ENCODE measurements at places on chromosomes 13 and 19.
A peak's percentile ranks its signal among the peaks of the same experiment; 100 is the strongest.

- no peak for DNase-seq
Observed at GRCh38 chr13:99528547-99528946, 27.3 kb downstream of the TM9SF2 start.

- DNase-seq, result no peak
Observed at GRCh38 chr13:51524829-51525566, 59.3 kb upstream of the WDFY2 start.

DNA sequence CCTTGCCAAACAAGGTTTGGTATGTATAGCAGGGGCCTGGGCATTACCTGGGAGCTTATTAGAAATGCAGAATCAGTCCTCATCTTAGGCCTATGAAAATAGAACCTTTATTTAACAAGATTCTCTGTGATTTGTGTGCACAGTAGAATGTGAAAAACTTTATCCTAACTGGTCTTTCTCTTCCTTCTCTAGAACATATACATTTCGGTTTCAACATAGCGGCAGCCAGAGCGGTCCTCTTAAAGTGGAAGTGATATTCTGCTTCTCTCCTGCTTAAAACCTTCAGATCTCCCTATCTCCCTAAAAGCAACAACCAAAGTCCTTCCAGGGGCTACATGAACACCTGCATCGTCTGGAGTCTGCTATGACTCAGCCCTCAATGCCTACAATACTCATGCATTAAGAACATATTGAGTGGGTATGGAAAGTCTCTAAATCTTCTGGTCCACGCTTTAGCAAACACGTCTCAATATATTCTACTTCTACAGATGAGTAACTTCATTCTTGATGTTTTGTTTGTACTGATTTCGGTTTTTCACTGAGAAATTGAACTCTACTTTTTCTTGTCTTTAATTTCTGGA, 84.5 kb downstream of the SPRY2 start:
- no peak for DNase-seq

- no peak for DNase-seq
Observed at GRCh38 chr19:55690109-55690768, 15.2 kb downstream of the EPN1 start.

DNA sequence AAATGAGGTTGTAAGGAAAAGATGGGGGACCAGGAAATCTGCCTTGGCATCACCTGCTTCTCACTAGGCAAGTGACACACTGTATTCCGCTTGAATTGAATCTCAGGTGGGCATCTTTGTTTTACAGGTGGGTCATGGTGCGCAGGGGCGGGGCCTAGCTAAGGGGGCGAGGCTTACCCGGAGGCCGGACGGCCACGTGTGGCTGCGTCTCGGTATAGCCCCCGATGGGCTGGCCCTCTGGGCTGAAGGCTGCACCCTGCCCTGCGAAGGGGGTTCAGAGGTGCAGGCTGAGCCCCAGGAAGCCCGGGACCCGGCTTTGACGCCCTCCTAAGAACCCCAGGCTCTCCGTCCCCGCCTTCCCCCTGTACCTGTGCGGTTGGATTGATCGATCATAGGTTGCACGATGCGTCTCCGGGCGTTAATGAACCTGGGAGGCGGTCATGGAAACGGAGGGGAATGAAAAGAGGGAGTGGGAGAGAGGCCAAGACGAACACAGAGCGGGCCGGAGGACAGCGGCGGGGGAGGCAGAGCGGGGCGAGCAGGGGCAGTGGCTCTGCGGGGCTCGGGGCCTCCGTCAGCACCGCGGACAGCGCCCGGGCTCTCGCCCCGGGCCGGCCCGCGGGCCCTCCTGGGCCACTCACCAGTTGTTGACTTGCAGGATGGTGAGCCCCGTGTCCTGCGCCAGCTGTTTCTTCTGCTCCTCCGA, 12.5 kb downstream of the MEIS3 start:
- DNase-seq, result no peak

GRCh38 chr19:38977445-38978325, 2.1 kb upstream of the FBXO17 start:
- no peak for DNase-seq

GRCh38 chr13:22262001-22262885, 591.4 kb downstream of the FGF9 start:
- DNase-seq, result no peak

GRCh38 chr13:98083507-98083906, 59.4 kb upstream of the FARP1 start:
- DNase-seq, result no peak

- no peak for DNase-seq
Observed at GRCh38 chr19:33254245-33254824, 28.7 kb upstream of the SLC7A10 start.

DNA sequence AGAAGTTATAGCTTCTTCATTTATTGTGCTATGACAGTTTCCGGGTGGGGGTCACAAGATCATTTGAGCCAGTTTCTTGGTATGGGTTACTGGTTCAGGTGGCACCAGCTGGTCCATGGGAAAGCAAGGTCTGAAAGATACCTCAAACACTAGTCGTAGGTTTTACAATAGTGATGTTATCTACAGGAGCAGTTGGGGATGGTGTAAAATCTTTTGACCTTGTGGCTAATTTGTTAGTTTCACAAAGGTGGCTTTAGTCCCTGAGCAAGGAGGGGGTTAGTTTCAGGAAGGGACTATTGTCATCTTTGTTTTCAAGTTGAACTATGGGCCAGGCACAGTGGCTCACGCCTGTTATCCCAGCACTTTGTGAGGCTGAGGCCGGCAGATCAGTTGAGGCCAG, 24.6 kb downstream of the CHST8 start:
- DNase-seq, result no peak

DNA sequence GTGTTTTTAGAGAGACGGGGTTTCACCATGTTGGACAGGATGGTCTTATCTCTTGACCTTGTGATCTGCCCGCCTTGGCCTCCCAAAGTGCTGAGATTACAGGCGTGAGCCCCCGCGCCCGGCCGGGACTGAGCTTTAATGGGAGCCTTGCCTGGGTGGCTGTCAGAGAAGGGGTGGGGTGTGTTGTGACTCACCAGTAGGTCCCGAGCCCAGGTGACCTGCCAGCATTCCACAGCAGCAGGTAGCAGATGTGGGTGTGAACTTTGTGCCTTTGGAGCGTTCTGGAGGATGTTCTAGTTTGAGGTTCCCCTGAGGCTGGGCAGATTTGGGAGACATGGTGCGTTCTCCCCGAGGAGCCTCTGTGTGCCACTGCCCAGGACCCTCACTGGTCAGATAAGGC, 7.1 kb upstream of the EPN1 start:
- no peak for DNase-seq

DNA sequence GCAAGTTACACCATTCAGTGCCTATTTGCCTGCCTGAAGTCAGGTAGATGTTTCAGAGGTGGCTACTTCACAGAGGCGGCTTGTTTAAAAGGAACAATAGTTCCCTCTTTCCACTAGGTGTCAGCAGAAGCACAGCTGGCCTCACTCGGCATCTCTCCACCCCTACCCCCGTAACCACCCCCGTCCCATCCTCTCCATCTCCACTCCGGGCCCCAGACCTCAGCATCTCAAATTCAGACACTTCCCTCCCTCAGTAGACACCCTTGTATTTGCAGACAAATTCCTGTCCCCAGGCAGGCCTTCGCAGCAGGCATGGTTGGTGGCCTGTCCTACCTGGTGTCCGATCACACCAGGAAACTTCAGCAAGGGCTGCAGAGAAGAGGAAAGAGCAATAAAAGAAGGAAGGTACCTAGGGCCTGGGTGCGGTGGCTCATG, 9.1 kb upstream of the DPP9 start:
- peak; percentile 61 for DNase-seq

DNA sequence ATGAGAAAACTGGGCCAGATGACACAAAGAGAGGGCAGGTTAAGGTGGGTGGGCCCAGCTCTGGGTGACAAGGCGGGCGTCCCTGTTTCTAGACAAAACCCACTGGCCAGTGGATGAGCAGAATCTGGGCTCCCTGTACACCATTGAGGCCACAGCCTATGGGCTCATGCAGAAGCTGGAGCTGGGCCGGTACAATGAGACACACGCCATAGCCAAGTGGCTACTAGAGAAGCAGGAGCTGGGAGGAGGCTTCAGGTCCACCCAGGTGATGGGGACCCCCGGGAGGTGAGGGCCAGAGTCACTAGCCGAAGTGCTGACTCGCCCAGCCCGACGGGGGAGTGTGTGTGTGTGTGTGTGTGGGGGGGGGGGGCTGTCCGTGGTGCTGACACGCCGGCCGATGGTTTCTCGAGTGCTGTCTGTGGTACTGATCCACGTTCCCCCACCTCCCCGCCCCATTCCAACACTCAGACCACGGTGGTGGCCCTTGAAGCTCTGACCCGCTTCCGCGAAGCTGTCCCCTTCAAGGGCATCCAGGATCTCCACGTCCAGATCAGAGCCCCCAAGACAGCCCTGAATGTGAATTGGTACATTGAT, 24.3 kb upstream of the SHFL start:
- no peak for DNase-seq

- DNase-seq, result no peak
Observed at GRCh38 chr19:38337360-38337653, 1.7 kb downstream of the CATSPERG start.
